ENCODE measurements at places on chromosomes 2 and 18.

DNA sequence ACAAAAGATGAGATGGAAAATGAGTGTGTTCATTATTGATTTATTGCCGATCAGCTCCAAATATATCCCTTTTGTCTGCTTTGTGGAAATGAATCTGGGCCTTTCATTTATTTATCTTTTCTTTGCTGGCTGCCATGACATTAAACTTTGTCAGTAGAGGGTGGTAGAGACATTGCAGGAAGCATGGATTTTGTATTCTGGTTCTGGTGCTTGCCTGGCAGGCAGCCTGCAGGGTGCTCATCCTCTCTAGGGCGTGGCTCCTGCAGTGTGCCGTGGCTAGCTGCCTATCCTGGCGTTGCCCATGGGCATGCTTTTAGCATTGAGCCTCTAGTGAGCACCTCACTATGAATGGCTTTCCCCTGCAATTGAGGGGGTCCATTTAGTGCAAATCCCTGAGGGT is 593.1 kb downstream of the RNF144A start:
- no peak for DNase-seq

DNA sequence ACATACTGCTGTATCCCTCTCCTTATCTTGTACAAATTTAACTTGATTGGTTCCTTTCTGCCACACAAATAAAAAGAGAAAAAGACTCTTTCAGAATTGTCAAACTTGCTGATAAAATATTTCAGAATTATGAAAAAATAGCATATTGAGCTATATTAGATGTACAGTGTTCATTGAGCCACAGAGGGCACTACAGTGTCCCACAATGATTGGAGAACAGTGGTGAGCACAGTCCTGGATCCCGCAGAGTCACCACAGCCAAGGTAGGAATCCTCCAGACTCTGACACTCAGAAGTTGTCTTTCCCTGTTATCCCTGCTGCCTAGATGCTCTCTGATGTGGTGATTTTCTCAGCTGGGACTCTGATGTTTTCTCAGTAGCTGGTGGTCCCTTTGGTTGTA is 1281.3 kb upstream of the ZEB2 start:
- no peak for DNase-seq

- DNase-seq = no peak
These were observed 557.1 kb upstream of the MEX3C start for GRCh38 chr18:51754566-51754965.

DNA sequence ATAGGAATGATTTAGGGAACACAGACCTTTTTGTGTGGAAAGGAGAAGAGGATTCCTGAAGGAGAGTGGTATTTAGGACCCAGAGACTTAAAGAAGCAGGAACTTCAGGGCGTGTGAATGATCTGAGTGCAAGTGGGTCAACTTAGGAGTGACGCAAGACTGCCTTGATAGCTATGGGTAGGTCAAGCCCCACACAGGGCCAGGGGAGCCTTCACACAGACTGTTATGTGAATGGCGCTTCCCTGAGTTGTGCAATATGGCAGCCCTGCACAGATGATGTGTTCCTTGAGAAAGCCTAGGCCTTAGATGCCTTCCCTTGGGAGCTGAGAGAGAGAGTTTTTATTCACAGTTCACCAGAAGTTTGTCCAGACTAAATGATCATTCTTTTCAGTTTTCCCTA is 47.1 kb upstream of the IGFBP5 start:
- DNase-seq = no peak

GRCh38 chr2:8617048-8617447 is 64.8 kb upstream of the ID2 start:
- no peak for DNase-seq

GRCh38 chr2:163556511-163556910 is 179.3 kb downstream of the FIGN start:
- DNase-seq = no peak

DNA sequence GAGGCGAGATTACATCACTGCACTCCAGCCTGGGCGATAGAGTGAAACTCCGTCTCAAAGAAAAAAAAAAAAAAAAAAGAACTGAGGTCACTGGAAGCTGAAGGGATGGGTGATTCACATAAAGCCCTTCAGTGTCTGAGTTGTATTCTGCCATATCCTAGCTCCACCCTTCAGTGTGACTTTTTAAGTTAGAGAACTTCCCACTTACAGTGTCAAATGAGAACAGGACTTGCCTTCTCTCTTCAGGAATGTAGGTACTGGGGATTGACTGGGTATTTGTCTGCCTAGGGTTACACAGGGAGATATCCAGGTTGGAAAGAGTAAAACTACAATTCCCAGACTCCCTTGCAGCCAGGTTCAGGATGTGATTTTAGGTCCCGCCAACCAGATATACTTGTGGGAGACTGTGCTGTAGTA is 37.9 kb downstream of the EHD3 start:
- no peak for DNase-seq

GRCh38 chr2:192190474-192190873 is 4.3 kb downstream of the TMEFF2 start:
- DNase-seq = peak; percentile 53

- no peak for DNase-seq
These were observed 32.6 kb downstream of the MTA3 start for GRCh38 chr2:42601076-42601475.

GRCh38 chr2:48910961-48911360 is 155.4 kb upstream of the LHCGR start:
- DNase-seq = no peak

DNA sequence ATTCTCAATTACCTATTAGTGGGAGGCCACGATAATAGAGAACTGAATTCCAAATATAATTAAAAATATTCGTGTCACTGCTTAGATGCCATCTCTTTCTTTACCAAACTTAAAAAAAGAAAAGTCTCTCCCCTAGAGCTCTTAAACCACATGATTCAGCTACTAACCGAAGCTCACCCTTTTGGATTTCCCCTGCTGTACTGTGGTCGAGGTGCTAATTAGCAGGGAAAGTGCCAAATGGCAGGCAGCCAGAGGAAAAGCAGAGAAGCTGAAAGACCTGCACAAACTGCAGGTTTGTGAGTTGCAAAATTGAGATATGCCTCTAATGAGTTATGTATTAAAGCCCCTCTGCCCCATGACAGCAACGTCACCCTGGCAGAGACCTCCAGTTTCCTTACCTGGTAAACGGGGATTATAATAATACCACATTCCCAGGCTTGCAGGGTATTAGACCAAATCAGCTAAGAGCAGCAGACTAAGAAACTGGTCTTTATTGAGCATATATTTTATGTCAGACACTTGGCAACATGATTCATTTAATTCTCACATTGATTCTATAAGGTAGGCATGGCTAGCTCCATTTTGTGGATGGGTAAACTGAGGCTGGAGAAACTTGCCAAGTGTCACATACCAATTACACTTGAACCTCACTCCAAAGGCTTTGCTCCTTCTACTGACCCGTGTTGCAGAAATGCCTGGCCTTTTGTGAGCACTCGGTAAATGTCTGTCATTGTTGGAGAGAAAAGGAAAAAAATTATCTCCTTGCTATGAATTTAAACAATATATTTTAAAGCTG is 259.7 kb downstream of the LPIN1 start:
- DNase-seq = peak; percentile 87

- DNase-seq = no peak
These were observed 1.7 kb upstream of the SERPINB7 start for GRCh38 chr18:63773551-63773950.

GRCh38 chr2:85309699-85310321 is 18.0 kb downstream of the TGOLN2 start:
- peak; percentile 76 for DNase-seq

GRCh38 chr2:150370561-150370960 is 116.9 kb downstream of the RND3 start:
- DNase-seq = no peak

- no peak for DNase-seq
These were observed 273.8 kb downstream of the TRIB2 start for GRCh38 chr2:12990523-12990922.

GRCh38 chr2:134098321-134098720 is 155.6 kb upstream of the MGAT5 start:
- no peak for DNase-seq
